ENCODE measurements at places on chromosomes 12 and 14. TPM values are rescaled to one million over a fixed set of nuclear protein-coding genes. Genes with fewer than 3 reads are reported as not detected.

DNA sequence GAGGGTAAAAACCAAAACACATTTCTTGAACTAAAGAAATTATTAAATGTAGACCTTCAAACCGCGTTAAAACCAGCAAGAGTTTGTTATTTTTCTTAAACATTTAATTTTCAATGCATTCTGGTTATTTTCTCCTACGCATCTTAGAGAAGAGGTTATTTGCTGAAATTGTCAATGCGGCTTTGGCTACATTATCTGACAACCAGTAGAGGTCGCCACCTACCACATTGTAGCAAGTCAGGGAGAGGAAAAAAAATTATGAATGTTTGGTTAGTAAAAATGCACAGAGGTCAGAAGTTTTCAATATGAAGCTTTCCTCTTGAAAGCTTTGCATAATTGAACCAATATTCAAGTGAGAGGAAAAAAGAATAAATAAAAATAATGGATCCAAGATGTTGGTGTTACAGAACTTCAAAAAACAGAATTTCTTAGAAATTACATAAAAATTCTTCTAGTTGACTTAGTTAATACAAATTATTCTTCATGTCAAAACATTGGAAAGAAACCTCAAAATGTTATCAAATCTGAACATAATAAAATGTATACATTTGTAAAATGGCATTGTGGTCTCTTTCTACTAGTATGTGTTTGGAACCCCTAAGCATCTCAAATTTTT is 159.4 kb upstream of the TMTC2 start:
- H3K4me1 ChIP-seq, result no peaks in the 10 kb centered on the region
- H3K27ac ChIP-seq, result no peak overlapping the region
- H3K36me3 ChIP-seq, result no peaks in the 10 kb centered on the region
- no peaks in the 10 kb centered on the region for H3K27me3 ChIP-seq

DNA sequence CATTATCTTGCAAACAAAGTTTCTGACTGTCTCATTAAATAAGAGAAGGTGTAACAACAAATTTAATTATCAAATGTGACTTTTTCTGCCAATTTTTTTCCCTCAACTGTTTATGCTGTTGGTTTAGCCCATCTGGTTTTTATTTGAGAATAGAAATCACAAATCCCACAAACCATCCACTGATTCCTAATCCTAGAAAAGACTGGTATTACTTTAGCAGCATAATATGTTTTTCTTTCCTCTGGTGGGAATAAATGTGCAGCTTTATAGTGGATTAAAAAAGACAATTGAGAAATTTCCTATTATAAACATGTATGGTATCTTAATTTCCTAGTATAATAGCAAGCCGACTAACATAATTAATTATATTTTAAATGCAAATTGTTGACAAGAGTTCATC is 257.9 kb upstream of the FOXN3 start:
- H3K36me3 ChIP-seq, result no peaks in the 10 kb centered on the region
- no peak overlapping the region for H3K27ac ChIP-seq
- no peak overlapping the region for H3K4me3 ChIP-seq
- H3K4me1 ChIP-seq, result peaks cover 11% of the 10 kb centered on the region

GRCh38 chr14:68306934-68307789 is 485.7 kb downstream of the ZFP36L1 start:
- H3K27ac ChIP-seq, result no peak overlapping the region
- H3K36me3 ChIP-seq, result peaks cover 12% of the 10 kb centered on the region
- DNase-seq, result no peak
- H3K4me1 ChIP-seq, result peaks cover 19% of the 10 kb centered on the region
- peaks cover 1% of the 10 kb centered on the region for H3K27me3 ChIP-seq

GRCh38 chr14:50475460-50475859 is 56.9 kb downstream of the MAP4K5 start:
- H3K4me1 ChIP-seq, result no peaks in the 10 kb centered on the region
- H3K4me3 ChIP-seq, result no peak overlapping the region
- H3K27ac ChIP-seq, result no peak overlapping the region
- no peaks in the 10 kb centered on the region for H3K27me3 ChIP-seq

- H3K4me1 ChIP-seq, result peaks cover 27% of the 10 kb centered on the region
- peaks cover 3% of the 10 kb centered on the region for H3K27me3 ChIP-seq
- H3K4me3 ChIP-seq, result no peak overlapping the region
- peak overlapping the region; percentile 82 for H3K27ac ChIP-seq
Measured at GRCh38 chr12:66092559-66093269, 37.8 kb downstream of the LLPH start.

The RNFT2 gene
- 20.0 TPM for total RNA-seq

The CDH24 gene
- 13.6 TPM for total RNA-seq

The ANKS1B gene
- 2.6 TPM for total RNA-seq

Data from endothelial cell (in vitro differentiated cells).